Lung (tissue), 17 donors: ENCODE measurements at places on chromosomes 11 and 22. TPM values are rescaled to one million over a fixed set of nuclear protein-coding genes. Genes with fewer than 3 reads are reported as not detected.

Gene IFITM10
- 4.5 TPM for polyA plus RNA-seq

DNA sequence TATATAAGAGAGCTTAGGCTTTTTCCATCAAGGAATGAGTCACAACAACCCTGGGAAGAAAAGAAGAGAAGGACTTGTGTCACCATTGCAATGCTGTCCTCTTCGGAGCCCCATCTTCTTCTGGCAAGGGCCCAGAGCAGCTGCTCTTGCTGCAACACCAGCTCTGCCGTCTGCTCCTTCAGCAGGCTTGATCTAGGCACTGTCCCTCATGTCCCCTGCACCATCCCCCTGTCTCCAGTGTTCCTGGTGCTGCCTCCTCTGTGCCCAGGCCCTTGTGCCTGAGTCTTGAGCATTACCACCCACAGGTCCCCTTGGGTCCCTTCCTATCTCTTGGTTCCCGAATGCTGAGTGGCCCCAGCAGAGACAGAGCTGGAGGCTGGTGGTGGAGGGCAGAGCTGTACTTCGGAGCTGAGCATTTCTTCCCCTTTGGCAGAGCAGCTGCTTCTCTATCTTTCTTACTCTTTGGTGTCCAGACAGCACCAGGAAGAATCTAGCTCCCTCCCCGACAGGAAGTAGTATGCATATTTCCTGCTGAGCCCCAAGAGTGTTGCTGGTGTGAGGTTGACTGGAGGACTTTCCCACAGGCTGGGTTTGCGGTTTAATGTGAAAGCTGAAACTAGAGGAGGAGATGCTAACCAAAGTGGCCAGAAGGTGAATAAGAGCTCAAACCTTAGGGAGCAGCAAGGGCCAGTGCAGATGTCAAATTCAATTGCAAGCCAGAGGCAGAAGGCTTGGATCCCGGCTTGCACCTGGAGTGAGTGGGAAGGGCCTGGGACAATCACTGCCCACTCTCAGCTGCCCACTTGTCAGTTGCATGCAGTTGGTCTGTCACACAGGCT, 27.8 kb downstream of the WEE1 start:
- no peak for DNase-seq

Gene CCDC87
- polyA plus RNA-seq, result 0.15 TPM

- DNase-seq, result peak; percentile 45
Observed at GRCh38 chr22:39997939-39998726, 3.4 kb downstream of the FAM83F start.

Gene APOA1
- 18.2 TPM for polyA plus RNA-seq

Gene GRAMD4
- polyA plus RNA-seq, result 24.4 TPM
